Tibial nerve (tissue), 4 donors: ENCODE measurements at places on chromosomes 11 and 22. TPM values are rescaled to one million over a fixed set of nuclear protein-coding genes. Genes with fewer than 3 reads are reported as not detected.

DNA sequence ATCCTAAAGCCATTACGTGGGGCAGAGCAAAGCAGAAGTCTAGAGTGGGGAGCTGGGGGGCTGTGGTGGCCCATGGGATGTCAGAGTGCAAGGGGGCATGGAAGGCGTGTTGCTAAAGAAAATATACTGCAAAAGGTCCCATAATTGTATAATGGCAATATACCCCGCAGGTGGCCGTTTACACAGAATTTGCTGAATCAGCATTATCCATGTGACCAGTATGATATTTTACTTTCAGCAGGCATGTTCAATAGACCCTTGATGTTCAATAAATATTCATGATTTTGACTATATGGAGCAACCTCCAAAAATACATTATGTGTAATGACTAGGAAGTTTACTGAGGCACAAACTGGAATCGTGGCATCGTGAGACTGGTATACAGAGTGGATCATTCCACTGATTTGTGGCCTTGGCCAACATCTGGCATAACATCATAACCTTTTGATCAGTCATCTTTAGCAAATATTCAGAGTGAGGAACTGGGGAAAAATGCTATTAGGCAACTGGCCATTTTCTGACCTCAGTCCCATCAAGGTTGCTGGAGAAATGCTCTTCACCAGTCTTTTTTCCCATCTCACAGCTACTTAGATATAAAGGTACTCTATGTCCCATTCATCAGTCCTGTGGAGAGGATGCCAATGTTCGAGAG is 29.3 kb upstream of the PPP2R1B start:
- no peak overlapping the region for H3K27ac ChIP-seq
- H3K36me3 ChIP-seq = no peaks in the 10 kb centered on the region
- DNase-seq = no peak
- no peaks in the 10 kb centered on the region for H3K4me1 ChIP-seq
- no peaks in the 10 kb centered on the region for H3K27me3 ChIP-seq

GRCh38 chr11:132650969-132651720 is 881.2 kb downstream of the OPCML start:
- H3K4me1 ChIP-seq = no peaks in the 10 kb centered on the region
- no peaks in the 10 kb centered on the region for H3K36me3 ChIP-seq
- H3K4me3 ChIP-seq = no peak overlapping the region
- no peak for DNase-seq

- no peak overlapping the region for H3K27ac ChIP-seq
- no peak for DNase-seq
- H3K36me3 ChIP-seq = no peaks in the 10 kb centered on the region
- H3K27me3 ChIP-seq = peaks cover 6% of the 10 kb centered on the region
These were observed 172.5 kb downstream of the MN1 start for GRCh38 chr22:27628891-27629631.

DNA sequence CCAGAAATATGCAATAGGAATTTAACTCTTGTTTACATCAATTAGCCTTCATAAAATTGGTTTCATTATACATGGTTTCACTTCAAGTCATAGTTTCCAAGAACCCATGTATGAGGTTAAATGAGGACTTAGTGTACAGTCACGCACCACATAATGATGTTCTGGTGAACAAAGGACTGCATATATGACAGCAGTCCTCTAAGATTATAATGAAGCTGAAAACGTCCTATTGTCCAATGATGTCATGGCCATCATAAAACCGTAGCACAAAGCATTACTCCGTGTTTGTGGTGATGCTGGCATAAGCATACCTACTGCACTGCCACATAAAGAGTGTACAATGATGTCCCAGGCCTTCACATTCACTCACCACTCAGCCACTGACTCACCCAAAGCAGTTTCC is 31.1 kb downstream of the SMCO4 start:
- no peak overlapping the region for H3K27ac ChIP-seq
- no peaks in the 10 kb centered on the region for H3K36me3 ChIP-seq
- no peaks in the 10 kb centered on the region for H3K27me3 ChIP-seq
- no peaks in the 10 kb centered on the region for H3K4me1 ChIP-seq

- no peak overlapping the region for H3K27ac ChIP-seq
- no peaks in the 10 kb centered on the region for H3K36me3 ChIP-seq
- no peak for DNase-seq
- H3K4me1 ChIP-seq = no peaks in the 10 kb centered on the region
These were observed 19.8 kb downstream of the LRP4 start for GRCh38 chr11:46898396-46899095.

GRCh38 chr11:465896-466530 is 15.9 kb downstream of the PTDSS2 start:
- H3K36me3 ChIP-seq = no peaks in the 10 kb centered on the region
- H3K4me3 ChIP-seq = no peak overlapping the region
- peaks cover 13% of the 10 kb centered on the region for H3K4me1 ChIP-seq
- H3K27me3 ChIP-seq = no peaks in the 10 kb centered on the region
- H3K27ac ChIP-seq = no peak overlapping the region

The OR5A1 gene
- not detected for total RNA-seq

The TTC28 gene
- 83.9 TPM for total RNA-seq

The RTN4RL2 gene
- total RNA-seq = 0.42 TPM

The GRIK4 gene
- total RNA-seq = 0.22 TPM
